SIG-M5 (cell line): ENCODE measurements at places on chromosomes 3 and 15.
A peak's percentile ranks its signal among the peaks of the same experiment; 100 is the strongest.

DNA sequence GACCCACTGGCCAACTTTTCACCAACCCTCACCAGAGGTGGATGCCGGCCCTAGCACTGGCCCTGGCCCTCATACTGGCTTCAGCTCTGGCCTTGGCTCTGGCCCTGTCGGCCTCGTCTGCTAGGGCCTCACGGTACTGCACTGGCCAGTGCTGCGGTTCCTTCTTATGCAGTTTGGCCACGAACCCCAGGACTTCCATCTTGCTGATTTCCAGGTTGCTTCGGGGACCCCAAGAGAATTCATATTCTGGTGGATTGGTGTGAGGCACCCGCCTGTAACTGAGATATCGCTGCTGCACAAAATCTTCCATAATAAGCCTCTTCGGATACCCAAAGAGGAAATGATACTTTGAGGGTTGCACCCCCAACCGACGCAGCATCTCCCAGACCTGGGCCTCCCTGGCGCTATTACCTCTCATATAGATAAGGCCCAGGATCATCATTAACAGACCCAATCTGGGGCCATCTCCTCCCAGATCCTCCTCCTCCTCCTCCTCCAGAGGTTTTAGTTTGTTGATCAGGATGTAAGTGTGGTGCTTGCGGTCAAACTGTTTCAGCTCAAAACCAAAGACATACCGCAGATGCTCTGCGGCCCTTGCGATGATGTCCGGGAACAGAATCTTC, 883 bp downstream of the MAGEF1 start:
- peak; percentile 97 for DNase-seq

- no peak for DNase-seq
Measured at GRCh38 chr15:91235376-91235775, 135.3 kb downstream of the SV2B start.

DNA sequence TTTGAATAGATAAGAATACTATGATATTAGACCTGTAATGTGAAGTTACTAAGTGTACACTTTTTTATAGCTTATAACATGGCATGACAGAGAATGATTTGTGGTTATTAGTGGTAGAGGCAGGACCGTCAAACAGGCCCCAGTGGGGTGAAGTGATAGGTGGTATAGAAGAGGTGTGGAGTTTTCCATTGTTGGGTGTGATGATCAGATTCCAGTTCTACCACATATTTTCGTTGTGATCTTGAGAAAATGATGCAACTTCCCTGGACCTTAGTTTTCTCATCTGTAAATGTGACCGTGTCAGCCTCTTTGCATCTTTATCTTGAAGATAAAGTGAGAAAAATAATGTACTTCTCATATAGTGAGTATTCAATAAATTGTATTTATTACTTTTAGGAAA, 30.3 kb upstream of the UTS2B start:
- no peak for DNase-seq

DNA sequence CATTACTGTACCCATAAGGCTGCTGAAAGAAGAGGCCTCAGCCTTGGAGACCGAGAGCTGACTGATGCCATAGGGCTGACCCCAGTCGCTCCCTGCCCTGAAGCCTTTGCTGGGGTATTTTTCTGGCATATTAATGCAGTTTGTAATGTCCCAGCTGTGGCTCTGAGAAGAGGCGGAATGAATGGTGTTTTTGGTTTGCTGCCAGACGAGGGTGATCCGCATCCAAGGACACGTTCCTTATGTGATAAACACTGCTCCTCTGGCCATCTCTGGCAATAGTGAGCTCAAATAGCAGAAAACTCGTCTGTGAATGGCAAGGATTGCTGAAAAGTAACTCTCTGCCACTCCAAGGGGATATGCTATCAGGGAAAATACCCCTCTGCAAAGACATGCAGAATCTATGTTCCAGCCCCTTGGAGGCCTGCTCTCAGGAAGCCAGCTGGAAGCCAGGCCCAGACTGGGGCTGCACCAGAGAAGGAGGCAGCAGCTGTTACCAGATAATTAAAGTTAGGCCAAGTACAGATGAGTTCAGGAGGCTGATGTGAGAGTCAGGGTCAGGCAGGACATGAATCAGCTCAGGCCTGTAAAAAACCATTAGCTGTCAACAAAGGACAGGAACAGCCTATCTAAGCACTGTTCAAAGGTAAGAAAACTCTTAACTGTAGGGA, 28.9 kb upstream of the KLHL6 start:
- no peak for DNase-seq

GRCh38 chr3:196202516-196202970, 8.7 kb downstream of the ZDHHC19 start:
- no peak for DNase-seq

DNA sequence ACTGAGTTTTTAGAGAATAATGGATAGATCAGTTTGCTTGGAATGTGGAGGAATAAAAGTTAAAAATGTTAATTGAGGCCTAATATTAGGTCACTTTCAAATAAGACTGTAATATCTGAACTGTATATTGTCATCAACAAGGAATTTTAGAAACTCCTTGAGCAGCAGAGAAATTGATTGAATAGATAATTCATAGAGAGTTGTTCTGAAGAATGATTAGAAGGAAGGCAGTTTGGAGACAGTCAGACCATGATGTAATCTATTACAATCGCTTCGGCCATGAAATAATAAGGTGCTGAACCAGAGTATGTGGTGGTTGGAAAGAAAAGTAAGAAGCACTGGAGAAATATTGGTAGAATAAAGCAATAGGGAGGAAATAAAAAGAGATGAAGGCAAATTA, 15.7 kb downstream of the ECT2 start:
- no peak for DNase-seq
